ENCODE measurements at places on chromosomes 3 and 15.

- DNase-seq: peak; percentile 69
These were observed 320.9 kb upstream of the RASGRP1 start for GRCh38 chr15:38885471-38885952.

GRCh38 chr15:48553559-48553958 lies 92.0 kb downstream of the FBN1 start:
- DNase-seq: peak; percentile 82

GRCh38 chr15:50280271-50280670 lies 14.7 kb upstream of the HDC start:
- DNase-seq: no peak

DNA sequence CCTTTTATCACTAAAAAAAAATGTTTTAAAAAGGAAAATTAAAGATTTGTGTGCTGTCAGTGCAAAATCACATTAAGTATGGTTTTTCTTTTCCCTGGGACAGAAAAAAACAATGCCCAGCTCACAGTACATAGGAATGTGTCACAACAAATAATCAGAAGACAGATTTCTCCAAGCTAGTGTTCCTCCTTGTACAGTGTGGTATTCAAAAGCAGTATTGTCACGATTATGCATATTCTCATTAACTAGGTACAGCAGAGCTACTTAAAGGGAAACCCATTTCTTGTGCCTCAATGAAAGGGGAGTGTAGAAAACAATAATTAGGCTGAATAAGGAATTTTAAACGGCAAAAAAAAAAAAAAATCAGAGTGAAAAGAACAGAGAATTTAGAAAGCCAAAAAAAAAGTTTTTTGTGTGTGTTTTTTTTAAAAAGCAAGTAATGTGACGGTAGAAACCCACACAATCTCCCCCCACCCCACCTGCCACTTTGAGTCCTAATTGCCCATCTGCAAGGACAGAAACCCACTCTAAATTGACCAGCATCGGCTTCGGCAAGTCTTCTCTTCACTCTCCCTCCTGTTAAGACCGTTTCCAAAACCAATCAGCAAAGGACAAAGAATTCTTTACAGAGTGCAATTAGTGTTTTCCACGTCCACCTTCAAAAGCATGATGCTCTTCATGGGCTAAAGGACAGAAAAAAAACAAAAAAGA lies 41.0 kb downstream of the EIF4E3 start:
- DNase-seq: no peak

DNA sequence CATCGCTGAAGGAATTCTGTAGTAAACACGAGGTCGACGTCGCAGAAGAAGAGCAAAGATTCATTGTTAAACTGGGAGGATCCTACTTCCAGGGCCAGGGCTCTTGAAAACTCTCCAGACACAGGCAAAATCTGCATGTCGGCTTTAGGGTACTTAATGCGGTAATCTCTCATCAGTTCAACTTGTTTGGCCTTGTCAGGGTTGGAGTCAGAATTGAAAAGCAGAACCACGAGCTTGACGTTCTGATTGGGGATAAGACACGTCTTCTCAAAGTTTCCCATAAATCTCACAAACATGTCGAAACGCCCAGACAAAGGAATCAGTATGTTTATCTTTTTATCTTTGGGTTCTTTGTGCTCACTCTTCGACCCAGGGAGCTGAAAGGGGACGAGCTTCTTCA lies 74.0 kb downstream of the CHSY1 start:
- no peak for DNase-seq

DNA sequence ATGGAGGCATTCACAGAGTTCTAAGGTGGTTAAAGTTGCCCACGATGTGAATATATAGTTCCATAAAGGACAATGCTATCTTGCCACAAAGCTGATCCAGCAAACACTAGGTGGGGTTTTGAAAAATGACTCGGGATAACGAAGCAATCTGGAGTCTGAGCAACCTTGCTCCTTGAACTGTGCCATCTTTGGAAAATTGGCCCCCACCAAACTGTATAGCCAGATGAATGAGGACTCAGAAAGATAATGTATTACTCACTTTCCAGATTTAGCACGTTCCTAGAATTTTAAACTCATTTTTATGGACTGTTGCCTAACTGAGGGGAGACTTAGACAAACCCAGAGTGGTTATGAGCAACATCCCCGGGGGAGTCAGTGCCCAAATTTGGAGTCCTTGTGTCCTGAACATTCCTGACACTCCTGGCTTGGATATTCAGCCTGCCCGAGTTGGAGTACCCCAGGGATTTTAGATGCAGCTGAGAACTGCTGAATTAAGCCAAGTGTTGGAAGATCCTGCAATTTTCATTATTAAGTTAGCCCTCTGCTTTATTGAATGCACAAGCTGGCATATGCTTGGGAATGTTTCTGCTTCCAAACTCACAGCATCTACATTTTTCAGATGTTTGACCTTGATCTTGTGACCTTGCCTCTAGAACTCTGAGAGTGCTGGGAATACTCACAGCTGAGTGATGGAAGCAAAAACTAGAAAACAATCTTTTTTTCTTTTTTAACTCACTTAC lies 8.8 kb upstream of the MAGI1 start:
- peak; percentile 100 for DNase-seq

GRCh38 chr3:143332026-143332425 lies 212.5 kb downstream of the CHST2 start:
- DNase-seq: peak; percentile 84

GRCh38 chr3:20346369-20346768 lies 160.4 kb upstream of the SGO1 start:
- DNase-seq: no peak

DNA sequence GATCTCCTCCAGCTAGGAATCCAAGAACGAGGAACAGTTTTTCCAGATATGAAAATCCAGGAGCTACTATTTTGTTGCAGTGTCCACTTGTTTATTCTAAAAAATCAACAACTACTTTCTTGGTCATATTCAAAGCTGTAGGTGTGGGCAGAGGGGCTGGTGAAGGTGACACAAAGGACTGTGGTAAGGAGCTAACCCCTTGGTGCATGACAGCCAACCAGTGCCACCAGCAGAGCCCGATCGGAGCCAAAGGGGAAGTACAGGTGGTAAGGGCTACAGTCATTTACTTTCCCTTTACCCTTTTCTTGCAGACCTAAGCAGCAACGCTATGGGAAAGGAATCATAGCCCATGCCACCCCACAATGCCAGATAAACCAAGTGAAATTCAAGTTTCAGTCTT lies 30.7 kb downstream of the PLA1A start:
- no peak for DNase-seq

DNA sequence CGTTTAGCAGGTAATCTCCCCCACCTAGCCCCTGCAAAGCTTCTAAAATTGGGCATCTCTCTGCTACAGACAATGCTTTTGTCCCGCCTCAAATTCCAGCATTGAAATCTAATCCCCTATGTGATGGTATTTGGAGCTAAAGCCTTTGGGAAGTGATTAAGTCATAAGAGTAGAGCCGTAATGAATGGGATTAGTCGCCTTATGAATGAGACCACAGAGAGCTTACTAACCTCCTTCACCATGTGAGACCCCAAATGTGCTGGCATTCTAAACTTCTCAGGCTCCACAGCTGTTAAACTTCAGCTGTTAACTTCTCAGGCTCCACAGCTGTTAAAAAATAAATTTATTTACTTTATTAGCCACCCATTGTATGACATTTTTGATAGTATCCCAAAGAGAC lies 374.2 kb upstream of the BCHE start:
- DNase-seq: no peak

DNA sequence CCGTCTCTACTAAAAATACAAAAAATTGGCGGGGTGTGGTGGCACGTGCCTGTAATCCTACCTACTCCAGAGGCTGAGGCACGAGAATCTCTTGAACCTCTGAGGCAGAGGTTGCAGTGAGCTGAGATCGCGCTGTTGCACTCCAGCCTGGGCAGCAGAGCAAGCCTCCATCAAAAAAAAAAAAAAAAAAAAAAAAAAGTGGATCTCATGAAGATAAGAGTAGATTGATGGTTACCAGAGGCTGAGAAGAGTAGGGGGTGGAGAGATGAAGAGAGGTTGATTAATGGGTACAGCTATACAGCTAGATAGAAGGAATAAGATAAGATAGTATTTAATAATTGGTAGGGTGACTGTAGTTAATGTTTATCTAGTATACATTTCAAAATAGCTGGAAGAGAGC lies 65.9 kb upstream of the LRRC3B start:
- DNase-seq: no peak

DNA sequence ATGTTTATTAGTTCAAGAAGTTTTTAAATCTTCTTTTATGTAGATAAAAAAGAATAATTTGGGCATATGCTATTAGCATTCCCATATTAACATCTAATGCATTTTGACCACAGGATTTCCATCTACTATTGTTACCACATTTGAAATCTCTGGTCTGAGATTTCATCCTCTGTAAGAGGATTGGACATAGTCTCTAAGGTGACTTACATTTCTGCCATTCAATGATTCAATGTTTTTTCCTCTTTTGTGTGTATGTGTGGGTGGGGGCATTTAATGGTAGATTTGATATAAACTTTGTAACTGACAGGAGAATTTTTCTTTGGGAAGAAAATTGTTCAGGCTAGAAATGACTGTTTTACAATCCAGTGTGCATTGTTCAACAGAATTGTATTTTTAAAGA lies 307.3 kb upstream of the RBMS3 start:
- peak; percentile 41 for DNase-seq

DNA sequence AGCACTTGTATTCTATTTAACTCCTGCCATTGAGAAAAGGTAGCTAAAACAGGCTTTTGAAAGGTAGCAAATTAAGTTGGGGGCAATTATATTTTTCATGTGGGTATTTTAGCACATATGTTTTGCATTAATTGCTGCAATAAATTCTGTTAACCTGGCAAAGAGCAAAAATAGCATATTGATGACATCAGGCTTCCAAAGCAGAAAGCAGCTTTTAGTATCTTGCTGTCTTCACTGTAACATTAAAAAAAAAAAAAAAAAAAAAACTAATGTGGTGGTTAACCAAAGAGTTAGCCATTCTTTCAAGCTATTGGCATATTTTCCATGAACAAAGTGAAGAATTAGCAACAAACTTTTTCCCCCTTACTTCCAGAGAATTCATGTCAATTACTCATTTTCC lies 9.1 kb downstream of the EPHA3 start:
- DNase-seq: peak; percentile 60

- DNase-seq: no peak
These were observed 334.5 kb upstream of the FRG2C start for GRCh38 chr3:75329476-75330097.

- DNase-seq: peak; percentile 20
These were observed 71.9 kb upstream of the FEZF2 start for GRCh38 chr3:62445275-62445674.

- DNase-seq: peak; percentile 38
These were observed 36.3 kb downstream of the STAC start for GRCh38 chr3:36416599-36416998.

DNA sequence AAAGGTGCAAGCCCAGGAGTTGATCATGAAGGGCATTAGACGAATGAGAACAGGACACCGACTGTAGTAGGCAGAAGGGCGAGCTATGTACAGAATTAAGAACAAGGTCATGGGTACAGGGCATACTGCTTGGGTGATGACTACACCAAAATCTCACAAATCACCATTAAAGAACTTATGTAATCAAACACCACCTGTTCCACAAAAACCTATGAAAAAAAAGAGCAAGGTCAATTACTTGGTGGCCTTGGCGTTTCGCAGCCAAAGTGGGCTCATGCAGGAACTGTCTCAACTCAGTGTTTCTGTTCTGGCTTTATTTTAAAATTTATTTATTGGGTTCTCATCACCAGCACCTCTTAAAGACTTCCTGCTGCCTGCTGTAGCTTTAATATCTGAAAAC lies 2.1 kb downstream of the KAT2B start:
- no peak for DNase-seq

DNA sequence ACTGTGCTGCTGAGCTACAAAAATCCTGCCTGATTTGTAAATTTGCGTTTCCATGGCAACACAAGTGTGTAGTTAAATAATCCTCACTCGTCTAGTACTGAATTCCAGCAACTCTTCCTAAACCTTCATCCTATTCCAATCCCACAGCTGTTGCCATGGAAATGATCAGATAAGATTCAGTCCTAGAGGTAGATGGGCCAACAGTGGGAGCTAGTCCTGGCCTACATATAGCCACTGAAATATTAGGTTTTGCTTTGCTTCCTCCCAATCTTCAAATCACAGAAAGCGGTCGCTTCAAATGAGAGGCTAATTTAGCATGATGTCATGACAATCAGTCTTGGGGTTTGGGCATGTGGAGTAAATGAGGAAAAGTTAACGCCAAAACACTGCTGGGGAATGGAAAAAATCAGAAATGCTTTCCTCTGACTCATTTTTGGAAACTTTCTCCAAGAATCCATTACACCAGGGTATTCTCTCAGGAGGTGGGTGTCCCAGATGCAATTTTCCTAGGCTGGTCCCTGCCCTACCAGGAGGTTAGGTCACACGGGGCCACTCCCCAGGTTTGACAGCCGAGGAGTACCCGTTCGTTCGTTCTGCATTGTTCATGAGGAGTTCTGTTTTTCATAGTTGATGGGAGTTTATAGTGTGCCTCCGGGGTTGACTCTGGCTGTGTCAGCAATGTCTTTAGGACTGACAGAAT lies 159.2 kb upstream of the SLCO3A1 start:
- peak; percentile 52 for DNase-seq

DNA sequence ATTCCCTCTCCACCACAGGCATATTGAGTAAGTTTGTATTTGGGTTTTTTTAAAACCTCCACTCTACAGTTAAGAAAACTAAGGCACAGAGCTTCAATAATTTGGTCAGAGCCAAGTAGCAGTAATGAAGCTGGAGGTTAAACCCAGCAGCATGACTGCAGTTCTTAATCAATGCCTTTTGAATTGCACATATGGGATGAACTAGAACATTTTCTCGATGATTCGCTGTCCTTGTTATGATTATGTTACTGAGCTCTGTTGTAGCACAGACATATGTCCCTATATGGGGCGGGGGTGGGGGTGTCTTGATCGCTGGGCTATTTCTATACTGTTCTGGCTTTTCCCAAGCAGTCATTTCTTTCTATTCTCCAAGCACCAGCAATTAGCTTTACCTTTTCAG lies 1.6 kb upstream of the CCR5 start:
- no peak for DNase-seq

GRCh38 chr15:65245096-65245856 lies 34.0 kb upstream of the CILP start:
- peak; percentile 13 for DNase-seq

DNA sequence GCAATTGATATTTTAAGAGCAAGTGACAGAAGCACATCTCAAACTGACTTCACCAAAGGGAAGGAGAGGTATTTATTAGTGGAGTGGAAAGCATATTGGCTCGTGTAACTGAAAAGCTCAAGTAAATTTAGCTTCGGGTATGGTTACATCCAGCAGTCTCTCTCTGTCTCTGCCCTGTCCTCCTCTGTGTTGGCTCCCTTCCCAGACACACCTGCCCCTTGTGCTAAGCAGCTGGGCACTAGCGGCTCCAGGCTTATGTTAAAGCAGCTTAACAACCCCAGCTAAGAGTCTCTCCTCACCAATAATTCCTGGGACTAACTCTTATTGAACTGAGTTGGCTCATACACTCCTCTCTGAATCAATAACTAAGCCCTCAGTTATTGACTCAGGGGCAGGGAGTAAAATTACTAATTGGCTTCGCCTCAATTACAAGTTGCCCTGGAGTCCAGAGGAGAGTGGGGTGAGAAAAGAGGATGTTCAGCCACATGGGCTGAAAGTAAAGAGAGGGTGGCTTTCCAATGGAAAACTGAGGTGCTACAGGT lies 12.8 kb upstream of the SH3BP5 start:
- no peak for DNase-seq

- no peak for DNase-seq
These were observed 55.3 kb downstream of the TRAT1 start for GRCh38 chr3:108877901-108878300.

- DNase-seq: no peak
These were observed 237.7 kb downstream of the AGBL1 start for GRCh38 chr15:86317384-86317740.
